ENCODE measurements at places on chromosomes 7 and 10.
A peak's percentile ranks its signal among the peaks of the same experiment; 100 is the strongest.

DNA sequence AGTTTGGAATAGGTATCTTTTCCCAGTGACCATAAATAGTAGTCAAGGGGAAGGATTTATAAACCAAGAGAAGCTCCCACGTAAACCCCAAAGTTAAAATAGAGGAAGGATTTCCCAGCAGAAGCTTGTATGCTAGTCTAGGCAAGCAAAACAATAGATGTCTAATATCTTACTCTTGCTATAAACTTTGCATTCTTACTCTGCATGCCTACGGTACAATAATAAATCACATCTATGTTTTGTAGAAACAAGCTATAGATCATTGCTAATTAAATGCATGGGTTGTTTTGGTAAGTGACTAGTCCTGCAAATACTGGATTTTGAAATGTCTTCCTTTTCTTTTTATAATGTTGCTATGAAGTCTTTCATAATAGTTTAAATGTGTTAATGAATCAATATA lies 585.5 kb downstream of the INHBA start:
- DNase-seq: no peak

- DNase-seq: no peak
These were observed 33.1 kb downstream of the NUDT1 start for GRCh38 chr7:2275101-2275500.

DNA sequence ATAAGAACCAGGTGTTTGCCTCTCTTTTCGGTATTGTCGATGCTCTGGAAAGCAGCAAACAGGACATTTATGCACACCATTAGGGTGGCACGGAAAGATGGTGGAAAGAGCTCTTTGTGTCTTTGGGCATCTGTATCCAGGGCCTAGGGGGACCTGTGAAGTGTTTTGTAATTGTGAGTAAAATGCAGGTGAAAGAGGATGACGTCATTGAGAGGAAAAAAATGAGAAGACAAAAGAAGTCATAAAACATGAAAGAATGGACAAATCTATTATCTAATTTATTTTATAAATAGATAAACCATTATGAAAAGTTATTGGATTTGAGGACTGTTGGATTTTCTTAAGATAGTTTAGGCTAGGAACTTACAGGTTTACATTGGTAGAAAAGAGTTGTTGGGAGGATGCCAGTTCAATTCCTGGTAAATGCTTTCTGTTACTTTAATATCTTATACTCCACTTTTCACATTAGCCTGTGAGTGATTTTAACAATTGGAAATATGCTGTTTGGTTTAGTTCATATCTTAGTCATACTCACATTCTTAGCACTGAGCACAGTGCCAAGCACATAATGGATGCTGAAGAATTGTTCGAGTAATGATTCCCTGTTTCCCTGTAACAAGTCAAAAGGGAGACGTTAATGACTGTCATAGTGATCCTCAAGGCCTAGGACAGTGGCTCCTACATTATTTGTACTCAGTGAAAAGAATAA lies 62.6 kb downstream of the EXOC4 start:
- no peak for DNase-seq

- DNase-seq: no peak
These were observed 1.0 kb upstream of the PILRA start for GRCh38 chr7:100372256-100372655.

DNA sequence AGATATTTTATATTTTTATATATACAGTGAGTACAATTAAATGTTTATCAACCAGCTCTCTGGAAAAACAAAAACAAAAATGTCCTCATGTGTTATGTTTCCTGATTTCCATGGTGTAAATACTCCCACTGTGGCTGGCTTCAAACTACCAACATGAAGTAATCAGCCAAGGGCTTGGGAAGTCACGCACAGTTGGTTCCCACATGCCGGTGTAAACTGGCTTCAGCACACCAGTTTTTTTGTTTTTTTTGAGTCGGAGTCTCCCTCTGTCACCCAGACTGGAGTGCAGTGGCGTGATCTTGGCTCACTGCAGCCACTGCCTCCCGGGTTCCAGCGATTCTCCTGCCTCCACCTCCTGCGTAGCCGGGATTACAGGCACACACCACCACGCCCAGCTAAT lies 11.8 kb downstream of the OSBPL3 start:
- no peak for DNase-seq

- DNase-seq: no peak
These were observed 159.1 kb downstream of the SEC23IP start for GRCh38 chr10:120051671-120052070.

- no peak for DNase-seq
These were observed 13.3 kb downstream of the ZRANB1 start for GRCh38 chr10:124955243-124955642.

GRCh38 chr10:95693071-95693667 lies 558 bp downstream of the TCTN3 start:
- no peak for DNase-seq

GRCh38 chr10:131636841-131637724 lies 263.7 kb upstream of the PPP2R2D start:
- DNase-seq: no peak

DNA sequence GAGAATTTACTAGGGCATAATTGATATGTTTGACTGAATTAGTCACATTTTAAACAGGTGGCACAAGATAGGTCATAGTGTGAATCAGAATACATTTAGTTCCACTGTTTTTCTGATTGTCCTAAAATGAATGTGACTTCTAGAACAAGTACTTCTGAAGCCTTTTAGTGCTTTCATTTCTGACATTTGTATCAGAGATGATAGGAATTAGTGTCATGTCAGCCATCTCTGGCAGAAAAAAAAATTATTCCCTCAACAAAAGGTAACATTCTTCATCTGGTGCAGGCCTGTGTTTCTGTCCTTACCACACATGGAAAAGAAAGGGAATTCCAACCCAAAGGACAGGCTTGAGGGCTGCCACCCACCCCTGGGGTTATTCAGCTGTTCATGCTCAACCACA lies 21.3 kb downstream of the GRM8 start:
- no peak for DNase-seq

GRCh38 chr10:110510086-110510485 lies 12.4 kb downstream of the DUSP5 start:
- DNase-seq: no peak

- DNase-seq: peak; percentile 75
These were observed 7.0 kb downstream of the MXI1 start for GRCh38 chr10:110214371-110214826.

- no peak for DNase-seq
These were observed 90.2 kb downstream of the AGMO start for GRCh38 chr7:15471669-15471950.

DNA sequence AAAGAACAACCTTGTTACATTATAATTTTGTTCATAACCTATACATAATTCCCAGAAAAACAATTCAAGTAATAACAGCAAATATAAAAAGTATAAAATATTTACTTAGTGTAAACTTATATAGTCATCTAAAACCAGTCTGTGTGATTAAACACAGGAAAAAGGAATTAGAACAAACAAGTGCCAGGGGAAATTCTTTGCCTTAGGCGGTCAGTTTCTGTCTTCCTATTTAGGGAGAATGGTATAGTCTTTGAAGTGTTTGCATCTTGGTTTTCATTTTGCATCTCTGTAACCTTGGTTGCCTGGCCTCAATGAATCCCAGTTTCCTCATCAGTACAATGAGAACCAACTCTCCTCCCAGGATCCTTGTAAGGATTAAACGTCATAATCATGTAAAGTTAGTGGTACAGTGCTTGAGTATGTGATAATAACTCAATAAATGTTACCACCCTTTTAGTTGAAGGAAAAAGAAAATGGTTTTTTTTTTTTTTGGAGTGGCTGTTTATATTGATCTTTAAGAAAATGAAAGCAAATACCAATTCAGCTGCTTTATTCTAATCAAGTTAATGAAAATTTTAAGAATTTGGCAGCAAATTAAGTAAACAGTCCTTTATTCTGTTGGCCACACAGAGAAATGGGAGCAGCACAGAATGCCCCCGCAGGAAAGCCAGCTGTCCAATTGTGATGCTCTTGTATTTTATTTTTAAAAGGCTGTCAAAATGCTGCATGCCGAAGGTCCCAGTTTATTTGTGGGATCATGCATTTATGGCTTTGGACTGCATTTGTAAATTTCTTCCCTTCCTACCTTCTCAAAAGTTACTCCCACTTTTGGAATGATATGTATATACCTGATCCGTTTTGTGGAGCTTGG lies 61.8 kb downstream of the SHH start:
- DNase-seq: no peak

- DNase-seq: no peak
These were observed 31.9 kb downstream of the RPS24 start for GRCh38 chr10:78065611-78066010.

DNA sequence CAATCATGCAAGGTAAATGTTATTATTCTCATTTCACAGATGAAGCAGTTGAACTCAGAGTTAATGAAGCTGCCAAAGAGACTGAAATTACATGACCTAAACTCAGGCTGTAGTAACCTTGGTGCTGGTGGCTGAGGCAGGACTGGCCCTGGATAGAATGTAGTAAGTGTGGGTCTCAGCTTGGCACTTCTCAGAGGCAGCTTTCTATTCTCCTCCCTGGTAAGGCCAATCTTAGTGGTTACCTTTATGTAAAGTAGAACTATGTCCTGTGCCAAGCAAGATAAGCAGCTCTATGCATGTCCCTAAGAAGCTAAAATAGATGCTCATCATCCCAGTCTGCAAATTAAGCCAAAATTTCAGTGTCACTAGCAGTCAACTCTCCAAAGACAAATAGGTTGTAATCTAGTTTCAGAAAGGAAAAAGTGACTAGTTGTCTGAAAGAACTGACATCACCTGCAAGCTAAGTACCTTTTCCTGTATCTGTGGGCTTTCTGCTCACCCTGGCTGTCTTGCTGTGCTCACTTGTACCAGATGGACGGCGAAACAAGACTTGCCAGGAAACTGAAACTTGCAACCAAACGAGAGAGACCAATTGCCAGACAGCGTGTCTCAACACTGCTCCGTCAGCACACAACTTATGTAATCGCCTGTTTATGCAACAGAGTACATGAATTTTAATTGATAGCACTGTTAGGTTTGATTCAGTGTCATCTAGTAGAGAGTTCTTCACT lies 43.7 kb downstream of the CH25H start:
- DNase-seq: peak; percentile 93

GRCh38 chr10:48931188-48931587 lies 8.5 kb downstream of the LRRC18 start:
- no peak for DNase-seq

- no peak for DNase-seq
These were observed 40.4 kb downstream of the CAMK2B start for GRCh38 chr7:44284881-44285541.

DNA sequence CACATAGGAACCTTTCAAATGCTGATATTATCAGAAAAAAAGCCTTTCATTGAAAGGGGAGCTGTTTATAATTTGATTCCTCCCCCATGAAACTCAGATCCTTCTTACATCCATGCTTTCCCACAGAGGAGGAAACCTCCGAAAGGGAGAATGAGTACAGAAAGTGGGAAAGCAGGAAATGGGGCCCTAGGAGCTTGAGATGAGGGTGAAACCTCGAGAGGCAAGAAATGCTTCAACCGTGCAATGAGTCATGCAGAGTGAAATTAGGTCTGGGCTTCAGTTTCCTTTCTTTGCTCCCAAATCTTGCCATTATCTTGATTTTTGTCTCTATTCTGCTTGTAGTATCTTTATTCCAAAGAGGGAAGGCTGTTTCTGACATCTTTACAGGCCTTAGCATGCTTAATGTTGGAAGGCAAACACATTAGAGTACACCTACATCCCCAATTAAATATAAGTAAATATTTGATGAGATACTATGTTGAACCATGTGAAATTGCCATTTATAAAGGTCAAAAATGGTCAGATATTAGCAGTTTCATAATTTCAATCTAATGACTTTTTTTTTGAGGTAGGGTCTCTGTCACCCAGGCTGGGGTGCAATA lies 79.1 kb downstream of the NAMPT start:
- peak; percentile 45 for DNase-seq

DNA sequence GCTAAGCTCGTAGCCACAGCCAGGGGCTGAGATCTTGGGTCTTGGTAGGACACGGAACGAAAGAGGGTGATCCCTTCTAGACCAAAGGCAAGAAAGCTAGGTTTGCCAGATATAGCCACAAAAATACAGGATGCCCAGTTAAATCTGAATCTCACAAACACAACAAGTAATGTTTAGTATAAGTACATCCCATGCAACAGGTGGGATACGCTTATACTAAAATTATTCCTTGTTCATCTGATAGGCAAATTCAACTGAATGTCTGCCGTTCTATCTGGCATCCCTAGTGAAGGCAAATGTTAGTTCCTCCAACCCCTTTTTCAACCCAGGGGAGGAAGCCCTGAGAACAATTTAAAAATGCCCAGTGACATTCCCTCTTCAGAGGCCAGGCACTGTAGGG lies 131.1 kb upstream of the MGMT start:
- DNase-seq: no peak

DNA sequence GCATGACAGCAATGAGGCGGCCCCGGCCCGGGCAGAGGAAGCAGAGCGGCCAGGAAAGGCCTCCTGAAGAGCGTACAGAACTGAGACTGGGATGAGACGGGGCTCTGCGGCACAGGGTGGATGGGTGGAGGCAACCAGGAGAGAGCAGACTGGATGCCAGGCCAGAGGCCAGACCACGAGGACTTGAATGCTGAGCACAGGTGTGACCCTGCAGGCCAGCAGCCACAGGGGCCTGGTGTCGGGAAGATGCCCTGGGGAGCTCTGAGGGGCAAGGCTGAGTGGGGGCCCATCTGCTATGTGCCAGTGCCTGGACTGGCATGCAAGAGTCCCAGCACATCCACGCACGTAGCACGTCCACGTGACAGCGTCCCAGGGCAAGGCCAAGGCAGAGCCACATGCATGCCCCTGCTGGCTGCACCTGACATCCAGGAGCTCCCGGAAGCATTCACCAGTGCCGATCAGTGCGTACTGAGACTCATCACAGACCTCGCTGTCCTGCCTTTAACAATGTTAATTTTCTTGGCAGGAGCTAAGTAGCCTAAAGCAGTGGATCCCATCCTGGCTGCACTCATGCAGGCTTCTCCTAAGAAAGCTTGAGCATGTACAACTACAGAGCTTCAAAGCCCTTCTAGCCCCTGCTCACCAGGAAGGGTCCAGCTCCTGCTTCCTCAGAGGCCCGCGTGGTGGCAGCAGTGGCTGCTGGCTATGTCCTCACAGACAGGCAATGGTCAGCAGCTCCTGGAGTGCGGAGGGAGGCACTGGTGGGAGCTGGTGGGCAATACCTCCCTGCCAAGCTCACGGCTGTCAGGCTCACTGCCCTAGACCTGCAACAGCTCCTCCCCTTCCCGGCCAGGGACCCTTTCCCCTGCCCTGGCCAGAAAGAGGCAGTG lies 18.0 kb downstream of the GRID1 start:
- no peak for DNase-seq

Measured in GM12865 (cell line).